ENCODE measurements at places on chromosomes 4 and X.

DNA sequence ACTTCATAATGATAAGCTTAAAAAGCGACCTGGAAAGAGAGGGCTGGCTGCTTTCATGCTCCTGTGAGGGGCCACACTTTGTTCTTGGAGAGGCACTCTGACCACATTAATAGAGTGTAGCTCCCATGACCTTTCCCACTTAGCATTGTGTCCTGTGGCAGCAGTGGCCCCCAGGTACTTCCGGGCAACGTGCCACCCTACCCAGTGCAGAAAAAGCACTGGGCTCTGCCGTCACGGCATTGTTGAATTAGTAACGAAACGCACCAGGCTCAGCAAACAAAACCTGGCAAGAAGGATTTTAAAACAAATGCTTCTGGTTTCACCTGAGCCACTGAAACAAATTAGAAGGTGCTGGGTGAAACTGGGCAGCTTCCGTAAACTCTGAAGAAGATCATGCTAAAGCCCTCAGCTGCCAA, 5.4 kb upstream of the SORBS2 start:
- DNase-seq, result no peak

DNA sequence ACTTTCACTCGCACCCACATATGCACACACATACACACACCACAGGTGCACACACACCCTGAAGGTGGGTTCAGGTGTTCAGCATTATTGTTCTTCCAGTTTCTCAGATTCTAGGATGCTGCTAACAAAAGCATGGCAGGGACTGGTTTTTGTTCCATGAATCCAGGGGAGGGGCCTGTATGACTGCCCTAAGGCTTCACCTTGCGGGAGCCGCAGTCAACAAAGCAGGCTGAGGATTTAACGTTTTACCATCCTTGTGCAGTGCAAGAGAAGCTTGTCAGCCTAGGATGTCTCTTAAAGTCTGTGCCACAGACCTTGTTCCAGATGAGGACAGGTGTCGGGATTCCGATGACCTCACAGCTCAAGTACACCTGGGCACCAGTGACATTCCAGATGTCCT, 61.8 kb downstream of the POLR2B start:
- no peak for DNase-seq

GRCh38 chr4:184237612-184238011, 19.9 kb upstream of the ENPP6 start:
- no peak for DNase-seq

GRCh38 chr4:151158979-151159378, 59.6 kb downstream of the RPS3A start:
- no peak for DNase-seq

DNA sequence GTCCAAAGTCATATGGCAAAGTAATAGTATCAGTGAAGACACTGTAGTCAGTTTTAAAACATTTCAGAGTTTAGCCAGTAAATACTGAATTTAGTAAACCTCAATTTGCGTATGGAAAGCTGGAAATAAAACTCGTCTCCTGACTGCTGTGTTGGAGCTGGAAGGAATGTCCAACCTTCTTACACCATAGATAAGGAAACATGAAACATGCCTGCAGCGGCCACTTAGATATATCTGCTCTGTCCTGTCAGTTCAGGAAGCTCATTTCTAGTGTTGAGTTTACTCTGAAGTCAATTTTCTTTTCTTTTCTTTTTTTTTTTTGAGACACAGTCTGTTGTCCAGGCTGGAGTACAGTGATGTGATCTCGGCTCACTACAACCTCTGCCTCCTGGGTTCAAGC, 21.2 kb downstream of the ARHGAP10 start:
- DNase-seq, result no peak

DNA sequence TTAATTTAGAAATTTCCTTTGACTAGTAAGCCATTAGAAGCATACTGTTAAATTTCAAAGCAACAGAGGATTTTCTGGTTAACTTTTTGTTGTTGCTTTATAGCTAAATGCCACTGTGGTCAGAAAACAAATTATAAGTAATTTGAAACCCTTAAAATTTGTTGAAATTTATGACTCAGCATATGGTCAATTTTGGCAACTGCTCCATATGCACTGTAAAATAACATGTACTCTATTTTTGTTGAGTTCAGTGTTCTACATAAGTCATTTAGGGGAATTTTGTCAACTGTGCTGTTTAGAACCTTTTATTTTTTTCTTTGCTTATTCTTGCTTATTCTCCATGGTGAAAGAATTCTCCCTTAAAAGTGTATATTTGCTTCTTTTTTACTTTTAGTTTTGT, 28.6 kb downstream of the SCLT1 start:
- no peak for DNase-seq

DNA sequence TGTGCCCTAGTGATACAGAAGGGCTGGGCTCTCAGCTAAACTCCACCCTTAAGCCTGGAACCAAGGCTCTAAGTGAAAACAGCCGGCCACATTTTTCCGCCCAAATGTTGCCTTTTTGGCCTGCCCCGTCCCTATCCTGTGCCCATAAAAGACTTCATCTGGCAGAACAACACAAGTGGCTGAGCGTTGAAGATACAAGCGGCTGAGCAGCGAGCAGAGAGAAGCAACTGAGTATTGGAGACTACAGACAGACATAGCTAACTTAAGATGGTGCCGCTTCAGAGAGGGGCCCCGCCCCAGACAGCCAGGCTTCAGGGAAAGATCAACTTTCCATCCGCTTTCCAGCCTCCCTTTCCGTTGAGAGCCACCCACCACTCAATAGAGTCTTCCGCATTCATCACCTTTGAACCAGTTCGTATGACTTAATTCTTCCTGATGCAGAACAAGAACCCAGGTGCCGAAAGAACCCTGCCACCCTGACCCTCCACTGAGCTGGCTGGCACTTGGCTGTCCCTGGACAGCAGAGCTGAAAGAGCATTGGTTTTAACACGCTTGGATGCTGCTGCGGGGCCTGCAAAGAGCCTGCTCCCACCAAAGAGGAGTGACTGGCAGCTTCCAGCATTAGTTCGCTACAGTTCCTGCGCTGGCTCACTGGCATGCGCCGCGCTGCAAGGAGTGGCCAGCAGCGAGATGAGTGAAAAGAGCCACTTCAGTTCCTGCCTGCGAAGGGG, 853.2 kb upstream of the INTU start:
- DNase-seq, result no peak

DNA sequence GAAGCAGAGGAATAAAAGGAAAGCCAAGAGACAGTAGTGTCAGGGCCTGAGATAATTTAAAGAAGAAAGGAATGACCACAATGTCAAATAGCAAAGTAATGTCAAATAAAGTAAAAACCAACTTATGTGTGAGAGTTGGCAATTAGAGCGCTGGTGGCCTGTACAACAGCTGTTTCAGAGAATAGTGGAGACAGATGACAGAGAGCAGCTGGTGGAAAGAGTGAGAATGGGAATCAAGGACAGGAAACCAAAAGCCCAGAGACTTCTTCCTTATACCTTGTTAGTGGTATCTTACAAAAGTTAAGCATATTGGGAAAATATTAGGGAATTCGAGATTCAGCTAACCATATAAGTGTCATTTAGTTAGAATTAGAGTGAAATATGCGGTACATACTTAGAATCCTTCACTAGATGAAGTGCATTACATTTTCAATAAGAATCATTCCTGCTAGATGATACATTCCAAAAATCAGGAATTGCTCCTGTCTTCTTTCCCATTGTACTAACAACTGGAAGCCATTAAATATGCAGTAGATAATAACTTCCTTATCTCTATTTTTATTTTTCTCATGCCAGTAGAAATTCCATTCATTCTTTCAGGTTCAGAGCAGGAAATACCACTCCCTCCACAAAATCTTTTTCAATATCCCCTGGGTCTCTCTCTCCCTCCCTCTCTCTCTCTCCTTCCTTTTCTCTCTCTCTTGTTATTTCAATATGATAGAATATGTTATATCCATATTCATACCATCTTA, 525.4 kb downstream of the CENPC start:
- no peak for DNase-seq

- no peak for DNase-seq
Measured at GRCh38 chrX:15349046-15349445, 13.7 kb upstream of the PIGA start.

- no peak for DNase-seq
Measured at GRCh38 chr4:110532901-110533589, 57.1 kb downstream of the ENPEP start.

- DNase-seq, result no peak
Measured at GRCh38 chrX:19678941-19679340, 163.6 kb upstream of the MAP3K15 start.

- DNase-seq, result no peak
Measured at GRCh38 chr4:73788411-73788810, 48.0 kb downstream of the CXCL8 start.

DNA sequence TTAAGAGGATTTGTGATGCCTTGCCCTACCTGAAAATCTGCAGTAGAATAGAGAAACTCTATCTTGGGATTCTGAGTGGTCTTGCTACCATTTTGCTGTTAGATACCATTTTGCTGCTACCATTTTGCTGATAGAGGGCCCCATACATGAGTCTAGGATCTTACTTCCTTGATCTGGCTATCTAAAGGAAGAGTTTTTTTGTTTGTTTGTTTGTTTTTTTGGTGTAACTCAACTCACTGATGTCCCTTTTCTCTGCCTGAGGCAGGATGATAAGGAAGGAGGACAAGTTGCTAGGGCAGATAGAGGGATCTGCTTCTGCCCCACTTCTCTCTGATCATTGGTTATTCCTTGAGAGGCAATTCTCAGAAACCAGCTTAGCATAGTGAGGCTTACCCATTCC, 31.0 kb downstream of the XK start:
- DNase-seq, result no peak

DNA sequence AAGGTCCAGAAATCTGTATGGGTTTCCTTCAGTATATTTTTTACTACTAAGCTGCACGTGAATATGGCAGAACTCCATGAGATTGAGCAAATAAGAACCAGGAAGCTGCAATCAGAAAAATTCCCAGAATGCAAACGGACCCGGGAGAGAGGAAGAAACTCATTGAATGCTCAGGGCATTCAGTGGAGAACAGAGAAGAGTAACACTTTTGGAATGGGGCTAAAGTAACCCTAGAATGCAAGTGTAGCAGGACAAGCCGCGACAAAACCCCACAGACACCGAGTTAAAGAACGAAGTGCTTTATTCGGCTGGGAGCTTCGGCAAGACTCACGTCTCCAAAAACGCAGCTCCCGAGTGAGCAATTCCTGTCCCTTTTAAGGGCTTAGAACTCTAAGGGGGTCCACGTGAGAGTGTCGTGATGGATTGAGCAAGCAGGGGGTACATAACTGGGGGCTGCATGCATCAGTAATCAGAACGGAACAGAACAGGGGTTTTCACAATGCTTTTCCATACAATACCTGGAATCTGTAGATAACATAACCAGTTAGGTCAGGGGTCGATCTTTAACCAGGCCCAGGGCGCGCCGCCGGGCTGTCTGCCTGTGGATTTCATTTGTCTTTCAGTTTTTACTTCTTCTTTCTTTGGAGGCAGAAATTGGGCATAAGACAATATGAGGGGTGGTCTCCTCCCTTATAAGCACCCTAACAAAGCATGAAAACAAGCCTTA, 56.4 kb downstream of the RAB28 start:
- no peak for DNase-seq

- DNase-seq, result no peak
Measured at GRCh38 chrX:71543316-71543715, 10.4 kb downstream of the OGT start.

DNA sequence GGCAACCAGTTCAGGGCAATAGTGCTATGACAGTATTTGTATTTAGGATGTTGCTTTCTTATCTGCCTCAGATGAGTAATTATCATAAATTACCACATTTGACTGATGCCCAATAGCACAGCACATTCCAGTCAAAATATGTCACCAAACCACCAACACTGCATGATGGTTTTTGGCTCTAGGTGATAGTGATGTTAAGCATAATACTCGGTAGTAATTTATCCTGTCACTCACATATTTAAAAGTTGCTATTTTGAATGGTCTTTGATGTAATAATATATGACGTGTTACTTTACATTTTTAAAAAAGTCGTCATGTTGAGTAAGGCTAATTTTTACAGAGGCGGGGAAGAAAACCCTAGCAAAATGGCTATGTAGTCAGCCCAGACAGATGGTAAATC, 42.5 kb downstream of the UNC5C start:
- DNase-seq, result no peak

DNA sequence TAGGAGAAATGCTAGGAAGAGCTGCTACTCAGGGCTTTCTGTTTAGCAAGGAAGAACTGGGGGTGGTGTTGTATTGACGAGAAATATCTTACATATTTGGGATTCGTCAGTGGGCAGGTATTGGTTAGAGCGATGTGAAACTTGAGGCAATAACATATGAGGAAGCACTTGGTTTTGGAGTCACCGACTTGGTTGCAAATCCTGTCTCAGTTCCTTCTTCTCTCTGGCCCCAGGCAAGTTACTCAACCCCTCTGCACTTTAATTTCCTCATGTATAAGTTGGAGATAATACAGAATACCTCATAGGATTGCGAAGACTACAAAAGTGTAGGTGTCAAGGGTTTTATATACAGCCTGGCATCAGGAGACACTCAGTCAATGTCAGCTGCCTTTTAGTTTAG, 34.1 kb downstream of the GPAT3 start:
- DNase-seq, result no peak
